ENCODE measurements at places on chromosomes 6 and 20.

DNA sequence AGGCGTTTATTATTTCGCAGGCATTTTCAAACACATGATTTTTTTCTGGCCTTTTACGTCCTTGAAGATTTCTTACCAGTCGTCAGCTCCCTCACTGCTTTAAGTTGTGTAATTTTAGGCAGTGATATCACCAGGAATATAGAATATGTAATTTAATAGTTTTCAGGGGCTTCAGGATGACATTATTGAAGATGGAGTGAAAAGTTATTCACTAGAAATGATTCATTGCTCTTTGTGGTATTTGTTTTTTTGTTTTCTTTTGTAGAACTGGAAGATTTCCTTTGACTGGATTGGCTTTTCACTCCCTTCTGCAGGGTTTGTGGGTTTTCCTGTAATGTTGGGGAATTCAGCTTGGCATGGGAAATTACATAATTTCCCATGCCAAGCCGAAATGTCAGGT lies 2.0 kb downstream of the LRRC1 start:
- DNase-seq, result no peak

GRCh38 chr6:106972500-106972899 lies 2.0 kb downstream of the CD24 start:
- DNase-seq, result peak; percentile 25

DNA sequence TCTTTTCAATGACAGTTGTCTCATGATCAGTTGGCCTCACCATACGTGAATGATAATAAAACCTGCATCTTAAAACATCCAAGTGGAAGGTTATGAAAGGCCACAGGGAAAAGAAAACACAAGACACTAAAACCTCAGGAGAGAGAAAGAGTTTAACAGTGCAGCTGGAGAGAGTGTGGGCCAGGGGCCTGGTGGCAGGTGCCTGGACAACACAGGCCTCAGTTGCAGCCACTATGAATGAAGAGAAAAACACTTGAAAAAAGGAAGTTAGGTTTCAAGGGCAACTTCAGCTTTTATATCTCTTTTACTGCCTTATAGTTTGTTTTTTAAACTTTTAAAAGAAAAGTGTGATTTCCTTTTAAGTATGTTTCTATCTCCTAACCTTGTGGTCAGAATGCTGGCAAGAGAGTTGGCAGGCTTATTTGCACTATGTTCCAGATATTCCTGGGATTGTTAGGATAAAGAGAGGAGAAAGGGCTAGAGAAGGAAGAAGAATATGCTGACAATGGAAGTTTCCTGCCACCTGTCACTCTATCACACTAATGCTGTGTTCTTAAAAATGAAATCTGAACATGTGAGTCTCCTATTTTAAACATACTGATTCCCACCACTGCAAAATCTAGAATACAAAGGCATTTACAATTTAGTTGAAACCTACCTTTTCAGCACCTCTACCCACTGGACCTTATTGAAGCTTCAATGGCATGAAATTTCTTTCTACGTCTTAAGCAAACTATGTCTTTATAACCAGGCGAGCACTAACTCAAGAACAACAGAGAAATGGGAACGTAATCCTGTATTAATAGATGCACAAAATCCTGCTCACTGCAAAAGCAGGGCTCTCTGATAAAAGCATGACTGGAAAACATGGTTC lies 222.4 kb downstream of the CD83 start:
- no peak for DNase-seq

DNA sequence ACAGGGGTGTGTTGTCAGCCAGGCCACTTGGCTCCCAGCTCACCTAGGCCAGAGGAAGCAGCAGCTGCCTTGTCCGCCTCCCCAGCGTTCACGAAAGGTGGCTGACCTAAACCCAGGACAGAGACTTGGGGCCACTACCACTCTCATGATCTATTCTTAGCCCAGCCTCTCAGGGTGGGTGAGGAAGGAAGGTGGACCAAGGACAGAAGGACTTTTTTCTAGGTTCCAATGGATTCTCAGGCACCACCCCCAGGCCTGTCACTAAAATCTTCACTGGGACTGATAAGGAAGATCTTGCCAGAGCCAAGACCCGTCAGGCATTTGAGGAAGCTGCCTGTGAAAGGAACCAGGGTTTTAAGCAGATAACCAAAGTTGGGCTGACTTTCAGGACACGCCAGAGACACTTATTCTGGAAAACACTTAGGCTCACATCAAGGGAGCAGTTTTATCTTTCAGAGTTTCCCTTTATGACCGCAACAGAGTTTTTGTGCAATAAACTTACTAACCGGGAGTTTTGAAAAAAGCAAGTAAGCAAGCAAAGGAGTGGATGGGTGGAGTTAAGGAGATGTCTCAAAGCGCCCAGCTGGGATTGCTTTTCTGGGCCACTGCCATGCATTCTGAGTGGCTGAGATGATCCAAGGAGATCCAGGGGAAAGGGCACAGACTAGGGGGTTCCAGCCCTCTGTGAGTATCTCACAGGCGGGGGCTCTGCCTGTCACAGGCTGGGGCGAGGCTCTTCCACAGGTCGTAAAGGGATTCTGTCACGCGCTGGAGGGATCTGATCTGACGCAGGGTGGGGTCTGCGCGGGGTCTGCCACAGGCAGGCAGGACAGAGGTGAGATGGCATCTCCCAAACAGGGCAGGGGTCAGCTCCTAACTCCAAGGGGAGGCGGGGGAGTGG lies 989 bp downstream of the FITM2 start:
- peak; percentile 30 for DNase-seq

- DNase-seq, result no peak
Measured at GRCh38 chr6:55399351-55399750, 72.1 kb downstream of the GFRAL start.

- no peak for DNase-seq
Measured at GRCh38 chr6:5999688-6000608, 6.8 kb downstream of the NRN1 start.

DNA sequence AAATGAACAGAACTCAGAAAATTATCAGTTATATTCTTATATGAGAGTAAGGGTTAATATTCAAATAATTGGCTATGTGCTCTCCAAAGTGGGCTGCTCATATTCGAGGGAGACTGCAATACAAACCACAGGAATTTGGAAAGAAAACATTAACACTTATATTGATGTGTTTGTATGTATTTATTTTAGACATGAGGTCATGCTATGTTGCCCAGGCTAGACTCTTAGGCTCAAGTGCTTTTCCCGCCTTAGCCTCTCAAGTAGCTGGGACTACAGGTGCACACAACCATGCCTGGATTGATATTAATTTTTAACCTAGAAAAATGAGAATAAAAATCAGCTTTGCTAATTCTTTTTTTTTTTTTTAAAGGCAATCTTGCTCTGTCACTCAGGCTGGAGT lies 35.0 kb downstream of the BTBD9 start:
- DNase-seq, result peak; percentile 1

DNA sequence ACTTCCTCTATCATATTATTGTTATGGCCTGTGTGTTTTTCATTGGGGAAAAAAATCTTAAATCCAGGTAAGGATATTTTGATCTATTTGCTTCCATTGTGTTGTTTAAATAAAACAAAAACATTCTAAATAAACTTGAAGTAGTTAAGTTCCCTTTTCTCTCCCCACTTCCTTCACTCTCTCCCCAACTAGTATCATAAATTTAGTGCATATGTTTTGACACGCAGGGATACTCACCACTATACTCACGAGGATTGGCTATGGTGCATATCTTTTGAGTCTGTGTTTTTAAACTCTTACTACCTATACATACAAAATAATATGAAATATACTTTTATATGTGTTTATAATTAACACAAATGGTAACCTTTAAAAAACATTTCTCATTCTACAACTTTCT lies 5.2 kb downstream of the TTLL9 start:
- no peak for DNase-seq

GRCh38 chr6:75290136-75290945 lies 5.7 kb upstream of the TMEM30A start:
- no peak for DNase-seq

- DNase-seq, result no peak
Measured at GRCh38 chr6:43673444-43674084, 14.0 kb downstream of the MRPS18A start.

DNA sequence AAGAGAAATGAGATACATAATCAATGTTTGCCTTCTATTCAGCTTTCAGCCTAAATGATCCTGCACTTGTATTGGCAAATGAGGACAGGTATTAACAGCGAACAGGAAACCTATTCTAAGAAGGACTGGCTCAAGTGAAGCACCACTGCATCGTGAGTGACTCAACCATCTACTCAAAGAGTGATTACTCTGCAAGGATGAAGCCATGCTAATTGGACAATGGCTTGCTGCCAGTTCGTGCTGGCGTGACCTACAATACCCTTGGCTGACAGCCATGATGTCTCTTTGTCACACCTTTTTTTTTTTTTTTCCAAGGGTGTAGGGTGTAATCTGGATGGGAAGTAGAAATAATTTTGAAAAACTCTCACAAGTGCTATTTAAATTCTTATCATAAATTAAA lies 104.9 kb downstream of the GJA10 start:
- no peak for DNase-seq

DNA sequence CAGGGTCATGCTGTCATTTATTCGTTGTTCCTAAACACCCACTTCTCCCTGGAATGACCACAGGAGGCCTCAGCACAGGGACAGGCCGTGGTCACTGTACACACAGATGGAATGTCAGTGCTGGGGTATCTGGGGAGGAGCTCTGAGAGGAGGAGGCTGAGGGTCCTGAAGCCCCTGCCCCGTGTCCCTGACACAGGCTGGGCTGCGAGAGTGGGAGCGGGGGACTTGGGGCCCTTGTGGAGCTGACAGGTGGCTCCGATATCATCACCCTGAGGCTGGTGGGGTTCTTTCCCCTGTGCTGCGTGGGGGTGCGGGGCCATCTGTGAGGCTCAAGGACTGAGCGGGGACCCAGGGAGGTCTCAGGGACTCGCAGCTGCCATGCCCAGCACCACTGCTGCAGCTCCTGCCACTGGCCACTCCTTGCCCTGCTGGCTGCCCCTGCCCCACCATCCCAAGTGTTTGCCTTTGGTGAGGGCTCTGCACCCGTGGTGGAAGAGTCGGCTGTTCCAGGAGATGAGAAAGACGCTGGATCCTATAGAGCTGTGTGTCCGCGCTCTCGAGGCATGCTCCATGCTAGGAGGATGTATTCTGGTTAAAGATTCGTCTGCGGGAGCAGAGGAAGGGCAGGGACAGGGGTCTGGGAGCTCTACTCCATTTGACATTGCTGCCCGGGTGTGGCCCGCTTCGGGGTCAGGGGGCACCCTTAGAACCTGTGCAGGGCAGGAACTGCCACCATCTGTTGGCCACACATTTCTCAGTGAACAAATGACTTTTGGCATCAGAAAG lies 18.9 kb downstream of the NPEPL1 start:
- no peak for DNase-seq

- no peak for DNase-seq
Measured at GRCh38 chr6:119294984-119295383, 54.6 kb downstream of the MAN1A1 start.

GRCh38 chr20:37920270-37920669 lies 17.3 kb downstream of the VSTM2L start:
- DNase-seq, result no peak

DNA sequence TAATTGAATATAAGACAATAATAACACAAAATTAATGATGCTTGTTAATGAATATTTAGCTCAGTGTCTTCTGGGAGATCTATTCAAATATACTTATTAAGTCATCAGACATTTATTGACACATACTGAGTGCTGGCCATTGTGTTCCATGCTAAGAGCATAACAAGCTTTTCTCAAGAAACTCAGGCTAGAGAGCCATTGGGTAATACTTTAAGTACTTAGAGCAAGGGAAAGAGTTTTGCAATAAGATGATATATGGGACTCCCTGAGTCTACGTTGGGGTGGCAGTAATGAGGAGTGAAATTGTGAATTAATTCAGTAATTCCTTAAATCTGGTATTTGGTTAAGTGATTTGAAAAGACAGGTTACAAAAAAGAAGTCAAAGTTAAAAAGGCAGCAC lies 11.1 kb downstream of the TMEM200A start:
- DNase-seq, result no peak

DNA sequence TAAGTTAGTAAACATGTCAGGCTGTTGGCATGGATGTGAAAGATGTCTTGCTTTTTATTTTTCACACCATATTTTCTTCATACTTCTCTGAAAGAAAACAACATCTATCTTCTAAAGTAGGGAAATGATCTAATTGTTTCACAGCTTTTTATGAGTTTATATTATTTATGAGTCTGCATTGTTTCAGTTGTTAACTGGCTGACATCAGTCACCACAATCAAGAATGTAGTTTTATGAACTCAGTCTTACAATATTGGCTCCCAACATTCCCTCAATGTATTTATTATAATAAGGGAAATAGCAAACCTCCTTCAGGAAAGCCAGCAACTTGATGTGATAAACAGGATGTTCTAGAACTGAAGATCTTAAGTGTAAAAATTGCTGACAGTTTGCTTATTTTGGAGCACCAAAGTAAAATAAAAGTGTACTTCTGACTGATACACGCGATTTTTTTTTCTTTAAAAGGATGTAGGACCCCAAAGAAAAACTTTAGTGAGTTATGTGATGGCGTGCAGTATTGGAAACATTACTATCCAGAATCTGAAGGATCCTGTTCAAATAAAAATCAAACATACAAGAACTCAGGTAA lies 106.0 kb downstream of the ADGRG6 start:
- DNase-seq, result no peak

GRCh38 chr6:87870556-87870955 lies 168.5 kb upstream of the AKIRIN2 start:
- no peak for DNase-seq

DNA sequence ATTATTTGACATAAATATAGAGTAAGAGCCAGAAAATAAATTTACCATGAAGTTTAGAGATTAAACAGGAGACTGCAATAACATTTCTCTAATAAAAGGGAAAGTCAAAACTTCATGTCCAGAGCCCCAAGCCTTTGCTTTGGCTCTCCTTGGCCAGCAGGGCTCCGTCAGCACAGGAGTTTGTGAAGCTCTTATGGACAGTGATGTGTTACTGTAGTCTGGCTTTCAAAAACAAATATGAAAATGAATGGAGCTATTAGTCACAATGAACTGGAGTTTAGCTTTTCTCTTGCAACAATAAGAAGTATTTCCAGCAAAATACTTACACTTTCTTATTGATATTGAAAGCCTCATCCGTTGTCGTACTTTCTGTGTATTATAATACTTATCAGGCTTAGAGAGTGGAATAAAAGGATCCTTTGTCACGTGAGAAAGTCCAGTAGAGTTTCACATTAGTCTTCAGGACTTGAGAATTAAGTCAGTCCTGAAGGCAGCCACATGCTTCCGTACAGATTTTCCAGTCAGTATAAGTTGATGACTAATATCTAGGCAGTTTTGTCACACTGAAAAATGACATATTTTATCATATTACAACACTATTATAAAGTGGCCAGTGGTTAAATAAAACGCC lies 117.0 kb upstream of the PRL start:
- DNase-seq, result no peak

- DNase-seq, result no peak
Measured at GRCh38 chr6:111592726-111593511, 12.8 kb downstream of the TRAF3IP2 start.

DNA sequence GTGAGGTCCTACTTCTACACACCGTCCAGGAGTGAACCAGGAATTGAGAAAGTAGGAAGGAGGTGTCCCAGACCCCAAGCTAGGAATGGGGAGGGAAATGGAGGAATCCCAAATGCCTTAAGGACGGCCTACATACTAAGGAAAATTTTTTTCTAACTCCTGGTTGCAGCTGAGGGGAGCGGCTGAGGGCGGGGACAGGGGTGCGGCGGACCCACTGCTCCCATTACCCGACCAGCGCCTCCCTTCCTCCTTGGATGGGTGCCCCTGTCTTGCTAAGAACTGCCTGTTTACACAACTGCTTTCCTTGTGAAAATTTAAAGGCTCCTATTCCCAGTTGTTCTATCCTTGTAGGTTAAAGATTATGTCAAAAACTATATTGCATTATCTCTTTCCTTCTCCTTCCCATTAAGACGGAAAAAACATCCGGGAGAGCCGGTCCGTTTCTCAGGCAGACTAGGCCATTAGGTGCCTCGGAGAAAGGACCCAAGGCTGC lies 699 bp upstream of the HSPA1B start:
- DNase-seq, result no peak

Measured in ACHN (cell line).